ENCODE measurements at places on chromosomes 4 and X.

DNA sequence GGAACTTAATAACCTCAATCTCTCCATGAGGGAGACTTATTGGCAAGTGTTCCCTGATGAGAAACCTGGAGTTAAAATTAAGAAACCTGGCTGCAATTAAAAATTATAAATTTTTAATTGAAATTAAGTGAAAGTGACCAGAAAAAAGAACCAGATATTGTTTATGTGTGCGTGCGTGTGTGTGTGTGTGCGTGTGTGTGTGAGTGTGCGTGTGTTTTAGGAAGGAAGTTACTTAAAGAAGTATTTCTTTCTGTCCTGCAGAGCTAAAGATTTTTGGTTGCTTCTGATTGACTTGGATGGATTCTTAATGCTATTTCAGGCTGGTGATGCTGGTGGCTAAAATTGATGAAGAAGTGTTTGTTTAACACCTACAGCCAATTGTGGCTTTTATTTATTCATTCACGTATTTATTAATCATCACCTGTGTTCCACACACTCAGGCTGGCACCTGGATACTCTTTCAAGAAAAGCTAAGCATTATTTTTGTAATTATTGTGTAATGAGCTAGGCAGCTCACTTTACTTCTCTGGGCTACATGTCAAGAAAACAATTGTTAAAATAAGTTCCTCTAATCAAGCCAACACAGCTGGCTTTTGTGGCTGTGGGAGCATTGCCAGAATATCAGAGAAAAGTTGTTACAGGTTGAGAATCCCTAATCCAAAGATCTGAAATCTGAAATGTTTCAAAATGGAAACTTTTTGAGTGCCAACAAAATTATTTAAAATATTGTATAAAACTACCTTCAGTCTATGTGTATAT, 68.5 kb downstream of the CEP44 start:
- DNase-seq = no peak

DNA sequence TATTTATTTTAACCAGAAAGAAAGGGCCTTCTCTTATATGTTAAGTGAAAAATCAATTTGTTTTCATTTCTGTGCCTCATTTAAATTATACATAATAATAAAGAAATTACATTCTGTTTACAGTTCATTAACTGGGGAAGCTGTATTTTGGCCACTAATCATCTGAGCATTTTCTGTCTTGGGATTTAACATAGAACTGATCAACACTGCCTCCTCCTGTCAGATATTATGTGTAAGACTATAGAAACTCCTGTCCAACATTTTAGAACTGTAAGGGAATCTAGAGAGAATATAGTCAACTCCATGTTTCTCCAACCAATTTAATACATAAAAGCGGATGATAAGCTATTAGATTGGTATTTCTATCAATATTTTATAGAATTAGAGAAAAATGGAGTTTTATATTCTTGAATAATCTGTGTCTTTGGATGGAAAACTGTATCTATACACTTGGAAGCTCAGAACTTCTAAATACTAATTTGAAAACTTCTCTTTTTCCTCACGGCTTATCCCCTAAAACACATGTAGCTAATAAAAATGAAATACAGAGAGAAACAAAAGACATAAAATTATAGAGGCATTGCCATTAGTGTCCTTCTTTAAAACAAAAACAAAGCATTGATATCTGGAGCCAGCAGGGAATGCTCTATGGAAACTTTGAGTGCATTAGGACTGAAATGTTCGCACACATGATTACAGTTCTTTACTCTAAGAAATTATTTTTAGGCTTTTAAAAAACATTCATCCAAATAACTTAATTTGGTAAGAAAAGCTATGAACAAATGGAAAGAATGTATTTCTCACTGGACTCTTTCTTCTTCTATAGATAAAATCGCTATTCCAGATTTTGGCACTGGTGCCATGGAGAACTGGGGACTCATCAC, 33.1 kb downstream of the ENPEP start:
- no peak for DNase-seq

GRCh38 chr4:38673130-38673978, 9.4 kb downstream of the KLF3 start:
- no peak for DNase-seq

DNA sequence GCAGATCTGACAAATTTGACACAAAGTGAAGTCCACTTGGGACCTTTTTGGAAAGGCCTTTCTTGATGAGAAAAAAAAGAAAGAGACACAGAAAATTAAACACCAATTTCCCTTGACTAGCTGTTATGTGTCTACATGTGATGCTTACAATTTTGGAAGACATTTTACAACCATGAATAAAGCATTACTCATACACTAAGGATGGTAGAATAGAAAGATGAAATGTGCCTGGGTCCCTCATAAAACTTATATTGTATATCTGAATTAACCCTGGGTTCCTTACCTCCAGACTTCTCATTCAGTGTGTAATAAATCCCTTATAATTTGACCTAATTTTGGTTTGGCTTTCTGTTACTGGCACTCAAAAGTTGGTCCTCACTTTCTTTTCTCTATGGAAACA, 16.5 kb upstream of the GRIA3 start:
- DNase-seq = no peak

DNA sequence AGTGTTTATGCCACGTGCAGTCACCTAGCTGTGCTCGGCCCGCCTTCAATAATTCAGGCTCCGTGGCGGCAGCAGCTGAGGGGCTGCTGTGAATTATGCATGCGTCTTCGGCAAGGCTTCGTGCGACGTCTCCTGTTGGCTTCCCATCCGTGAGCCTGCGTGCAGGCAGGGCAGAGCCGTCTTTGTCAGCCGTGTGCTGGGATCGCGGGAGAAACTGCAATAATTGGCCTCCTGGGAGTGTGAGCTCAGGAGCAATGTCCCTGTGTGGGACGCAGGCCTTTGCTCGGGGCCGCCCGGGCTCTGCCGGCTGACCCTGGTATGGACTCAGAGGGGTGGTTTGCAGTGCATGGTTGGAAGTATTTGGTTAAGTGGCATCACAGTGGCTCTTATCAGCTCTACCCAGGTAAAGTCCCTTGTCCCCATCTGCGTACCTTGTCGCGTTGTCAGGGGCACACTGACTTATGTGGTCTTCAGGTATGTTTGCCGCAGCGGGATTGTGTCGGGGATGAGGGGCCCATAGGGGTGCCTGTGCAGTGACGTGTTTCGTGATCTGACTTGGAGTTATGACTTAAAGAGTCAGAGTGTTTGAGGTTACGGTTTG, 34.5 kb upstream of the HGFAC start:
- DNase-seq = no peak
